Naive thymus-derived CD8-positive, alpha-beta T cell (primary cell): ENCODE measurements at places on chromosomes 4 and X. TPM values are rescaled to one million over a fixed set of nuclear protein-coding genes. Genes with fewer than 3 reads are reported as not detected.

GPRASP3 gene
- 2.4 TPM for total RNA-seq

POU3F4 gene
- not detected for total RNA-seq

CPE gene
- not detected for total RNA-seq

PWWP3B gene
- not detected for total RNA-seq

HTN1 gene
- total RNA-seq: not detected

PDCL2 gene
- not detected for total RNA-seq
